ENCODE measurements at places on chromosomes 1 and 21. TPM values are rescaled to one million over a fixed set of nuclear protein-coding genes. Genes with fewer than 3 reads are reported as not detected.

Gene CASZ1
- 60.2 TPM for total RNA-seq

Gene TTLL10
- not detected for total RNA-seq

DNA sequence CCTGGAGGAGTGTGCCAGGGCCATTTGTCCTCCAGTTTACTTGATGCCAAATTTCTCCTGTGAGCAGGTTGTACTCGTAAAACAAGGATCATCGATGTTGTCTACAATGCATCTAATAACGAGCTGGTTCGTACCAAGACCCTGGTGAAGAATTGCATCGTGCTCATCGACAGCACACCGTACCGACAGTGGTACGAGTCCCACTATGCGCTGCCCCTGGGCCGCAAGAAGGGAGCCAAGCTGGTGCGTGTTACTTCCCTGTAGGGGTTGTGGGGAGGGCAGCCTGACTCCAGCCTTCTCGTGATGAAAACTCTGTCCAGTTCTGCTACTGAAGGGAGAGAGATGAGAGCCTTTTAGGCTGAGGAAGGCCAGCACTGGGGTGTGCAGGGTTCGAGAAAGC lies 2.2 kb downstream of the RPS8 start:
- peaks cover 35% of the 10 kb centered on the region for H3K4me1 ChIP-seq
- no peak for DNase-seq
- no peak overlapping the region for H3K4me3 ChIP-seq
- no peak overlapping the region for H3K27ac ChIP-seq

Gene CELA2A
- not detected for total RNA-seq

GRCh38 chr1:183027031-183027430 lies 3.8 kb downstream of the LAMC1 start:
- no peaks in the 10 kb centered on the region for H3K27me3 ChIP-seq
- H3K36me3 ChIP-seq, result no peaks in the 10 kb centered on the region
- H3K4me1 ChIP-seq, result peaks cover 62% of the 10 kb centered on the region
- H3K4me3 ChIP-seq, result peak overlapping the region; percentile 80
- peak overlapping the region; percentile 100 for H3K27ac ChIP-seq

Gene NOS1AP
- total RNA-seq, result 0.99 TPM

- peak overlapping the region; percentile 80 for H3K27ac ChIP-seq
- H3K4me1 ChIP-seq, result peaks cover 69% of the 10 kb centered on the region
- no peaks in the 10 kb centered on the region for H3K27me3 ChIP-seq
- no peaks in the 10 kb centered on the region for H3K36me3 ChIP-seq
Measured at GRCh38 chr1:40710581-40711315, 19.2 kb downstream of the NFYC start.

DNA sequence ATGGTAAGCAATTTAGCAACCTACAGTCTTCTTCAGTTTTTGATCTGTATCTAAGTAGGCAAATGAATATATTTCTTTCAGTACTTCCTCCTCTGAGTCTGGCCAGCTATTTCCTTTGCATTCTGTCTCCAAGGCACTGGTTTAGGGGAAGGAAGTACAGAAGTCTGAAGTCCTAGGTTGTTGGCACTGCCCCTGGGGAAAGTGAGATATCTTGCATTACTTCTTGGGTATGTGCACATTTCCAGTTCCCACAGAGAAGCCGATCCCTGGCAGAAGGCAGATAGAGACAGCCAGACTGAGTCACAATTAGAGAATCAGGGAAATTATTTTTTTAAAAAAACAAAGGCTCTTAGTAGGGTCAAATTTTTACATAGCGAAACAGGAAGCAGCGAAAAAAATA lies 98.8 kb downstream of the RASAL2 start:
- peaks cover 5% of the 10 kb centered on the region for H3K4me1 ChIP-seq
- no peaks in the 10 kb centered on the region for H3K27me3 ChIP-seq
- no peaks in the 10 kb centered on the region for H3K36me3 ChIP-seq
- H3K27ac ChIP-seq, result no peak overlapping the region
- DNase-seq, result no peak

DNA sequence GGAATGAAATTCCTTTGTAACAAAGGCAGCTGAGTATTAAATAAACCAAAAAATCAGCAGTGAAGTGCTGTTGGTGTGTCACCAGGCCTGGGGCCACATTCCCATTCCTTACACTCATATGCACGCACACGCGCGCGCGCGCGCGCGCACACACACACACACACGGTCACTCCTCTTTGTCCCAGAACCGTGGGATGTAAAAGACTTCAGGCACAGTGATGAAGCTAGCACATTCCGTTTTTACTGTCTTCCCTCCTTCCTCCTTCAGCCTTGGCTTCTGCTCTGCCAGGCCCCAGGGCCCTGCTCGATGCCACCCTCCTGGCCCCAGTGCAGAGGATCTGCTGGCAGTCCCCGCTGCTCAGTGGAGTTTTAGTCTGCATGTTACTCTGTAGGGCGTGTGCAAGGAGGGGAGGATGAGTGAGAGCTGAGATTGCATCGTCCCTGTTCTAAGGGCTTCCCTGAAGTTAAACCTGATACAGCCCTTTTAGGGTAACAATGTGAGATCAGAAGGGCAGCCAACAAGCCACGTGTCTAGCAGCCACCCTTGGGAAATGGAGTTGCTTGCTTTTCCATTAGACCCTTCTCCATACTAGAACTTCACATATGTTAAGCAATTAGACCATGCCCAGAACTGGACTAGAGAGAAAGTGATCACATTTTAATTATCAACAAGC lies 71.7 kb upstream of the WDR26 start:
- peaks cover 34% of the 10 kb centered on the region for H3K4me1 ChIP-seq
- H3K4me3 ChIP-seq, result no peak overlapping the region
- no peak for DNase-seq
- H3K27ac ChIP-seq, result no peak overlapping the region
- H3K27me3 ChIP-seq, result no peaks in the 10 kb centered on the region
- no peaks in the 10 kb centered on the region for H3K36me3 ChIP-seq

GRCh38 chr1:229950020-229950419 lies 117.0 kb upstream of the GALNT2 start:
- H3K36me3 ChIP-seq, result no peaks in the 10 kb centered on the region
- no peaks in the 10 kb centered on the region for H3K4me1 ChIP-seq
- H3K4me3 ChIP-seq, result no peak overlapping the region

- no peak overlapping the region for H3K4me3 ChIP-seq
- DNase-seq, result no peak
- H3K4me1 ChIP-seq, result no peaks in the 10 kb centered on the region
Measured at GRCh38 chr1:51288578-51288977, 41.8 kb downstream of the TTC39A start.

DNA sequence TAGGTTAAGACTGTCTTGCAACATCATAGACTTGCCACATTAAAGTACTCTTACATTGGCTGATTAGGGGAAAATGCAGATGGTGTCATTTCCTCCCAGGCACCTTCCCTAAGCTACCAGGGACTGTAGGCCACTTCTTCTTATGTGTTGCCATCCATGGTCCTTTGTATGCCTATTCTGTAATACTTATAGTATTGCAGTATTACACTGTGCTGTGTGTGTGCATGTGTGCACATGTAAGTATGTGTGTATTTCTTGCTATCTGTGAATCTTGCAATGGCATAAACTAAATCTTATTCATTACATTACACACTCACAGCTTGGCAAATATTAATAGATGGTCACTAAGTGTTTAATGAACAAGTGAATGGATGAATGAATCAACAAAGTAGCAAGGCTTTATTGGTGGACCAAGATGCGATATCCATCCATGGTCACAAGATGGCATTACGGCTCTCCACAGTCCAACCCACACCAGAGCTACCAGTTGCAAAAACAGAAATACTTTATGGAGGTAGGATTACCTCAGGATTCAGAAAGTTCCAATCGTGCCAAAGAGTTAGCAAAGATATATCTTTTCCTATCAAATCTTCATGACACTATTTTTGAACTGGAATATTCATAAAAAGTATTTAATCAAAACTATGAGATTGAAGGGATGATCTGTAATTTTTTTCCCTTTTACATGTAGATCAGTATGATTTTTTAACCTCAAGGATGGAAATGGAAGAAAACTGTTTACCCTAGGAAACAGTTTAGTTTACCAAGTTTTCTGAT lies 160.2 kb downstream of the DENND1B start:
- peaks cover 9% of the 10 kb centered on the region for H3K36me3 ChIP-seq
- H3K27ac ChIP-seq, result no peak overlapping the region
- no peak for DNase-seq
- H3K4me3 ChIP-seq, result no peak overlapping the region
- no peaks in the 10 kb centered on the region for H3K27me3 ChIP-seq

DNA sequence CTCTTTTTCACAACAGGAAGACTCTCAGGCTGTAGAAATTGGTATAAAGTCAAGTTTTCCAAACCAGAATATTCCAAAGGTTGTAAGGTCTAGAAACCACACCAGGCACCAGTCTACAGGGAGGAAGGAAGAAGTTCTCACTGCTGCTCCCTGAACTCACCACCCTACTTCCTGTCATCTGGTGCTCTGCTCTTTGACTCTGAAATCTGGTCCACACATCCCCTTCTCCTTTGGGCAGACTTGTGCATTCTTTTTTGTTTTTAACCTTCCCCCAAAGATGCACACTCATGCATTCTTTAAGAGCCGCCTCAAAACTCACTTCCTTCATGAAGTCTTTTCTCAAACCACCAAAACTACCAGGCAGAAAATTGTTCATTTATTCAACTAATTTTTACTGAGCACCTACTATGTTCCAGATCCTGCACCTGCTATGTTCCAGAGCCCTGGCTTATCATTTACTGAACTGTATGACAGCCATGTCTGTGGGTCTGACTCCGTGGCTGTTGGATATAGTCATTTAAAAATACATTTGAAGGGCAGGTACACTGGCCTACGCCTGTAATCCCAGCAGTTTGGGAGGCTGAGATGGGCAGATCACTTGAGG lies 30.1 kb upstream of the EPS15 start:
- H3K27ac ChIP-seq, result no peak overlapping the region
- no peaks in the 10 kb centered on the region for H3K36me3 ChIP-seq
- H3K4me1 ChIP-seq, result no peaks in the 10 kb centered on the region
- H3K4me3 ChIP-seq, result no peak overlapping the region
- DNase-seq, result no peak

- H3K4me1 ChIP-seq, result no peaks in the 10 kb centered on the region
- no peak for DNase-seq
- H3K27me3 ChIP-seq, result no peaks in the 10 kb centered on the region
Measured at GRCh38 chr21:19577381-19577780, 1173.8 kb upstream of the TMPRSS15 start.

Gene PLEKHA6
- total RNA-seq, result 19.4 TPM

Gene NUDT4B
- 153 TPM for total RNA-seq

- peak; percentile 45 for DNase-seq
- H3K27ac ChIP-seq, result no peak overlapping the region
Measured at GRCh38 chr1:173330149-173330951, 123.2 kb upstream of the TNFSF4 start.

DNA sequence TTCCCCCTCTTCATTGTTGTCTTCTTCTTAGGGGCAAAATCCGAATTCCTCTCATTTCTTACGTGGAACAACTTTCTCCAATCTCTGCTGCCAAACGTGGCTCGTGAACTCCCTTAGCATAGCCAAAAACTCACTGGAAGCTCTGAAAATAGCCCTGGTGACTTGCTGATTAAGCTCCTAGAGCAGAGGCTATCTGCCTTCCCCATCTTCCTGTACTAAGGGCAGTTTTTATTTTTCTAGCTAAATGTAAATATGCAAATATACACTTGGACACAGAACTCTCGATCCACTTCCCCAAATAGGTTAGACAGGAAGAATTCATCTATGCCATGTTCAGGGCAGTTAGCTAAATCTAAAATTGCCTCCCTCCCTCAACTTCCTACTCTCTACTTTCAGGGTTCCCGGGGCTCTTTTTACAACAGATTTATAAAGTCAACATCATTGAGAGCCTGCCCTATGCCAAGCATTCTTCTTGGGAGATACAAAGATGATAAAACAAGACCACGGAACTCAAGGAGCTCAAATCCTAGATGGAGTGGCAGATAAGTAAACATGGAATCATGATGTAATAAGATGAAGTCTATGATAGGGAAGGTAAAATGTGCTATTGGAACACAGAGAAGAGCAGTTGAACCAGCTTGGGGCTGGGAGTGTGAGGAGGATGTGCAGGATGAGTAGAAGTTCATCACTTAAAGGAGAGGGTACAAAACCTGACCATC lies 59.4 kb upstream of the FMOD start:
- H3K36me3 ChIP-seq, result no peaks in the 10 kb centered on the region
- peaks cover 53% of the 10 kb centered on the region for H3K4me1 ChIP-seq
- H3K27ac ChIP-seq, result no peak overlapping the region
- H3K4me3 ChIP-seq, result no peak overlapping the region

Gene PHLDA3
- 83.7 TPM for total RNA-seq

Gene F13B
- not detected for total RNA-seq

GRCh38 chr1:96723377-96723776 lies 1.8 kb downstream of the PTBP2 start:
- peak overlapping the region; percentile 86 for H3K4me3 ChIP-seq
- no peak for DNase-seq
- H3K36me3 ChIP-seq, result peaks cover 28% of the 10 kb centered on the region
- peaks cover 9% of the 10 kb centered on the region for H3K4me1 ChIP-seq
- peak overlapping the region; percentile 93 for H3K27ac ChIP-seq
- H3K27me3 ChIP-seq, result no peaks in the 10 kb centered on the region

Gene OR2L8
- total RNA-seq, result not detected

- no peak overlapping the region for H3K4me3 ChIP-seq
- no peaks in the 10 kb centered on the region for H3K36me3 ChIP-seq
- no peaks in the 10 kb centered on the region for H3K4me1 ChIP-seq
- no peaks in the 10 kb centered on the region for H3K27me3 ChIP-seq
- no peak overlapping the region for H3K27ac ChIP-seq
Measured at GRCh38 chr1:65728504-65728903, 64.2 kb upstream of the PDE4B start.

- H3K27ac ChIP-seq, result no peak overlapping the region
- peaks cover 8% of the 10 kb centered on the region for H3K4me1 ChIP-seq
- no peaks in the 10 kb centered on the region for H3K36me3 ChIP-seq
- DNase-seq, result no peak
- no peaks in the 10 kb centered on the region for H3K27me3 ChIP-seq
- no peak overlapping the region for H3K4me3 ChIP-seq
Measured at GRCh38 chr1:58844176-58844575, 60.3 kb upstream of the JUN start.

DNA sequence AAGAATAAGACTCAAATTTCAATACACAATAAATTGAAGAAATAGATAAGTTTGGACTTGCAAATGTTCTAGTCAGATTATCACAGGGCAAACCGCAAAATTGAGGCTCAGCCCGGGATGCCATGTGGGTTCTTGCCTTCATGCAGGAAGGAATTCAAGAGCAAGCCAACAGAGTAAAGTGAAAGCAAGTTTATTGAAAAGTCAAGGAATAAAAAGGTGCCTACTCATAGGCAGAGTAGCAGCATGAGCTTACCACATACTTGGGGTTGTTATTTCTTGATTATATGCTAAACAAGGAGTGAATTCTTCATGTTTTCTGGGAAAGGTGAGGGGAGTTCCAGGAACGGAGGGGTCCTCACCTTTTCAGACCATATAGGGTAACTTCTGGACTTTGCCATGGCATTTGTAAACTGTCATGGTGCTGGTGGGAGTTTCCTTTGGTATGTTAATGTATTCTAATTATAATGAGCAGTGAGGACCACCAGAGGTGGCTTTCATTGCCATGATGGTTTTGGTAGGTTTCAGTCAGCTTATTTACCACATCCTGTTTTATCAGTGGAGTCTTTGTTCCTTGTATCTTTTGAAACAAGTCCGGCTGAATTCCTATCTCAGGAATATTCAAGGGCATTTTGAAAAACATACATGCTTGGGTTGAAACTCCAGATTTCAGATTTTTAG lies 2.0 kb upstream of the OR2AK2 start:
- no peaks in the 10 kb centered on the region for H3K4me1 ChIP-seq
- H3K36me3 ChIP-seq, result no peaks in the 10 kb centered on the region
- no peak for DNase-seq

Data from esophagus muscularis mucosa (tissue), 4 donors.